ENCODE measurements at places on chromosomes 7 and 10. TPM values are rescaled to one million over a fixed set of nuclear protein-coding genes. Genes with fewer than 3 reads are reported as not detected.

- no peak for DNase-seq
Measured at GRCh38 chr7:25926009-25926408, 226.0 kb upstream of the NFE2L3 start.

- DNase-seq = no peak
Measured at GRCh38 chr10:73991884-73992245, 6.1 kb upstream of the VCL start.

- DNase-seq = peak; percentile 96
Measured at GRCh38 chr10:3886641-3887251, 101.7 kb upstream of the KLF6 start.

GRCh38 chr7:108311446-108312168 lies 144.6 kb downstream of the NRCAM start:
- no peak for DNase-seq

RGR gene
- not detected for total RNA-seq

DNA sequence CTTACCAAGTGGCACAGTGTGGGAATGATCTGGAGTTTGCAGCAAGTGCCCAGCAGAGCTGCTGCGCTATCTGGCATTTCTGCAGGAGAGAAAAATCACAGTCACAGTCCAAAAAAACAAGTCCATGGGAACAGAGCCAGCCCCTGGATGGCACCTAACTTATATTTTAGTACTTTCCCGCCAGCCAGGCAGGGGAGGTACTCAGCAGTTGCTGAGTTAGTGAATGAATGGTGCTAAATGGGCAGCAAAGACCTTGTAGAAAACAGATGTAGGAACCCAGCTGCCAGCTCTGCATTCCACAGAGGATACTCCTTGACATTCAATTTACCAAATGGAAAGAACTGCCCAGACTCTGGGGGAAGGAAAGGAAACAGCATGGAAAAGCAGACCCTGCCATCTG lies 54.5 kb downstream of the GSDME start:
- peak; percentile 41 for DNase-seq

DNA sequence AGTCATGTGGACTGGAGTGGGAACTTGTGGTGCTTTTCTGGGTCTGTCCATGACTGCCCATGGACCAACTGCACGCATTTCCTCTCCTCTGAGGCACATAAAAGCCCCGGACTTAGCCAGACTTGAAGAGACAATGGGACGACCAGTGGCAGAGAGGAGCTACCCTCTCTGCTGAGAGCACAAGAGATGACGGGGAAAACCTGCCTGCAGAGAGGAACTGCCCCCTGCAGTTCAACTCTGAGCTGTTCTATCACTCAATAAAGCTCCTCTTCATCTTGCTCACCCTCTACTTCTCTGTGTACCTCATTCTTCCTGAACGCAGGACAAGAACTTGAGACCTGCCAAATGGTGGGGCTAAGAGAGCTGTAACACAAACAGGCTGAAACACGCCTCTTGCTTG lies 184.5 kb downstream of the ZNF438 start:
- DNase-seq = no peak

CRTAC1 gene
- not detected for total RNA-seq

- no peak for DNase-seq
Measured at GRCh38 chr10:63585041-63585440, 63.8 kb downstream of the REEP3 start.

EXOC4 gene
- total RNA-seq = 94.6 TPM

DNA sequence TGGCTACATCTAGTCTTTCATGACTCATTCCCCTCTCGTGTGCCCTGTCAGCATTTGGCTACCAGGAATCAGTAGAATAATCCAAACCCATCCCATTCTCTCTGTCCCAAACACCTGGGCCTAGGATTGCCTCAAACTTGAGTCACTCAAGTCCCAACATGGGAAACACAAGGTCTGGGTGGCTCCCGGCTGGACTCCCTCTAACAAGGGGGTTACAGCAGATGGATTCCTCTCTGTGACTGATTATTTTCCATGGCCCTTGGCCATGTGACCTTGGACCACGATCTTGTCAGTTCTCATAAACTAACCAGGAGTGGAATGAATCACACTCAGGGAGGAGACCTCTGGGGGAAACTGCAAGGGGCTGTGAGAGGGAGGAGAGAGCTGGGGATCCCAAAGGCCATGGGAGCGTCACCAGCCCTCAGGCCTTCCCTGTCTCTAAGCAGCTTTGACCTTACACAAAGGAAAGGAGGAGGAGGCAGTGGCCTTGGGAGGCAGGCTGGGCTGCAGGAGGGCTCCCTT lies 533.1 kb downstream of the KCNMA1 start:
- peak; percentile 97 for DNase-seq

INSIG1 gene
- 26.0 TPM for total RNA-seq

- DNase-seq = no peak
Measured at GRCh38 chr10:97515271-97515978, 16.7 kb downstream of the UBTD1 start.

DNA sequence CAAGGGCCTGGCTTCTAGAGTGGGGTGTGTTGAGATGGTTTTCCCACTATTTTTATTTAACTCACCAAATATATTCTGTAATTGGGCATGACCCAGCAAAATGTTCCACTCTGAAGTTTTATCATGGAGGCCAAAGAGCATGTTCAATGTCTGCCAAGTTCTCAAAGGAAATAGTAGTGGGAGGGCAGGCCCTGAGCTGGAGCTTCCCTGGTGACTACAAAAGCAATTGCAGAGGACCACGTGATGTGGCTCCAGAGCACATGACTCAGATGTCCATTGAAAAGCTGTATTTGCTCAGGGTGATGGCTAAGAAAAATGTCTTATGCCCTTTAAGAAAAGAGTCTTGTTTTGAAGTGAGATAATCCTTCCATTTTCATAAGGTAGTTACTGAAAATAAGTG lies 1024.8 kb downstream of the LRMDA start:
- DNase-seq = no peak

CALU gene
- total RNA-seq = 914 TPM

DNA sequence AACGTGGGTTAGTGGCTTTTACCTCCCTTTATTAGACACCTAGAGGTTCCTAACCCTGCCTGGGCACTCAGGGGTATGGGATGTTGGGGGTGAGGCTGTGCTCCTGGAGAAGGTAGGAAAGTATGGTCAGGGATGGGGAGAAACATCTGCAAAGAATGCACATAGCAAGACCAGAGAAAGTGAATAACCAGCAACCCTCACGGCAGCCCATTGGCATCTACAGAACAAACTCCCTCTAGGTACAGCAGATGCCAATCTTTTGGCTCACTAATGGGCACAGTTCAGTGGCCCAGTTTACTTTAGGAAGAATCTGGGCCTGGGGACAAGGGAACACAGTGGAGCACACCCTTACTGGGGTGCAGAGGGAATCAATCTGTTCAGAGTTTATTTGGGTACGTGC lies 143.9 kb downstream of the JAZF1 start:
- DNase-seq = no peak

CTNNA3 gene
- total RNA-seq = 0.83 TPM

- peak; percentile 97 for DNase-seq
Measured at GRCh38 chr7:20220921-20221547, 3.9 kb upstream of the MACC1 start.

- DNase-seq = no peak
Measured at GRCh38 chr7:135341049-135341448, 107.4 kb downstream of the STRA8 start.

- DNase-seq = peak; percentile 75
Measured at GRCh38 chr10:63115732-63116383, 17.3 kb upstream of the NRBF2 start.

TCAF2 gene
- 3.3 TPM for total RNA-seq

DNA sequence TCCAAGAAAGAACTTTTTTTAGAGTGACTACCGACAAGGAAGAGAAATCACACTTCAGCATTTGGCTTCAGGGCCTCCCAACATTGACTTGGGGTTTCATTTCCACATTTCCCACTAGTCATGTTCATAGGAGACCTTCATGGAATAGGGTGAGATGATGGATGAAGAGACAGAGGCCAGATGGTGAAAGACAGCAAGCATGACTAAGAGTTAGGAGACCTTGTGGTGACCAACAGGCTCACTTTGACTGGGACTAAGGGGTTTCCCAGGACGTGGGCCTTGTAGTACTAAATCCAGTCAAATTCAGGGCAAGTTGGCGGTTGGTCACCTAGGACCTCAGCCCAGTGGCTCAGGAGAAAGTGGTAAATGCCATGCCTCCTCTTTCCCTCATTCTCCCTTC lies 3.0 kb upstream of the GIMAP5 start:
- DNase-seq = no peak

GRCh38 chr7:71829515-71829914 lies 582.6 kb downstream of the CALN1 start:
- no peak for DNase-seq

SLC26A3 gene
- total RNA-seq = not detected

GRCh38 chr7:28554802-28555471 lies 142.6 kb downstream of the CREB5 start:
- DNase-seq = no peak

RPP38 gene
- total RNA-seq = 12.4 TPM

- no peak for DNase-seq
Measured at GRCh38 chr7:156472267-156472666, 168.3 kb upstream of the RNF32 start.

DNA sequence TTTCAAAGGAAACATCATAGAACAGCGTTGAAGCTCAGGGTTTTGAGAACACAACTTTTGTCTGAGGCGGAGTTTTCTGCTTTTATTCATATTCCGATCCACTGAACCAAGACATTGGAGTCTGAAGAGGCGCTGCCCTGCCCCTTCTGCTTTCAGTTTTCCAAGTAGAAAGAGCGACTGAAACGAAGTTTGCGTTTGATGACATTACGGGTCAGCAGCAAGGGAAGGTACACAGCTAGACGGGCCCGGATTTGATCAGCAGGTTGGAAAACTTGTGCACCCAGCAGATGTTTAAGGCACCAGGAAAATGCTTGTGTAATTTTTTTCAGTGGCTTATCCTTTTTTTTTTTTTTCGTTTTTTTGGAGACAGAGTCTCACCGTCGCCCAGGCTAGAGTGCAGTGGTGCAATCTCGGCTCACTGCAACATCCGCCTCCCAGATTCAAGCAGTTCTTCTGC lies 720 bp downstream of the SUN1 start:
- no peak for DNase-seq

TMEM270 gene
- total RNA-seq = not detected

DNA sequence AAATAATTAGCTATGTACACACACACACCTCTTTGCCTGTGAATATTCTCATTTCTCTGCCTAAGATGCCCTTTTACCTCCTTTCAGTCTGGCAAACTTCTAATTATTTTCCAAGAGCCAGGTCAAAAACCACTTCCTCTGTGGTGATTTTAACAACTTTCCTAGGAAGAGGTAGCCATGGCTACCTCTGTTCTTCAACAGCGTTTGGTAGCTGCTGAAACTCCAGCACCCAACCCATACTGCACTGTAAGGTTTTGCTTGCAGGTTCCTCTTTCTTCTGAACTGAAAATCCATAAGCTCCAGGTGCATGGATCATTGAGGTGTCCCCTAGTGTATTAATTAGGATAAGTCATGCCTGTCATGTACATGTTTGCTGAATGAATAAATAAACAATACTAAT lies 25.6 kb downstream of the NRCAM start:
- no peak for DNase-seq

DNA sequence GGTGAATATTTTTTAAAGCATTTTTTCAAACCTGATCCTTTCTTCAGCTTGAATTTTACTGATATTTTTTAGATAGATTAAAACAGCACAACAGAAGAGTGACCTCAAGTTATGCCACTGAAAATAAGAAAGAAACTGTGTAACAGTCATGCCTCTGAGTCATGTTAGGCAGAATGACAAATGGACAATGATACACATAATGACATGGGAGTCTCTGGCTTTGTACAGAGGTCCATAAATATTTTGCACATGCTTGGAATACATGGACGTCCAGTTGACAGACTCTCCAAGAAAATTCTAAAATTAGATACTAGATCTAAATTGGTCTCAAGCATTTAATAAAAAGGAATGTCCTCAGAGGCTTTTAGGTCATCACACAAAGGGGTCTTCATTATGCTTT lies 21.9 kb upstream of the SEMA3A start:
- DNase-seq = peak; percentile 64

DNA sequence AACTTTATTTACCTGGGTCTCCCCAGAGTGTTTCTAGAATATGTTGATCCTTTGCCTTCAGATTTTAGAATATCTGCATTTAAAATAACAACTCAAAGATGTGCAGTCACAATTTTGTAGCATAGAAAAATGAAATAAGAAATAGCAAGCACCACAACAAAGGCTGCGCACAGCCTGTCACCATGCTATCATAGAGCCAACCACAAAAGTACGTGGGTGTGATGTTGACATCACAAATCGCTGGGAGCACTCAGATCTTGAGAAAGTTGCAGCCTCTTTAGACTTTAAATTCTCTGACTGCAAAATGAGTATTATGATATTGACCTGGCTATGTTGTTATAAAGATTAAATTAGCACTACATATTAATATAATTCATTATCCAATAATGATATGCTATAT lies 177.9 kb downstream of the TNS3 start:
- DNase-seq = peak; percentile 53

DNA sequence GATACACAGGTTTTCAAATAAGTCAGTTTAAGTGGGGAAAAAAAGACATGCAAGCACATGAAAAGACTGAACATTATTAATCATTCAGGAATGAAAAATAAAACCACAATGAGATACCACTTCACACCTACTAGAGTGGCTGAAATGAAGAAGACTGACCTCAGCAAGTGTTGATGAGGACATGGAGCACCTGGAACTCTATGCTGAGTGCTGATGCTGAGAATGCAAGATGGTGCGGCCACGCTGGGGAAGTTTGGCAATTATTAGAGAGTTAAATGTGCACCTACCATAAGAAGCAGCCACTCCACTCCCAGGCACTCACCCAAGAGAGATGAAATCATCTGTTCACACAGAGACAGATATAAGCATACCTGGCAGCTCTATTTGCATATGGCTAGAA lies 32.9 kb upstream of the ELFN1 start:
- DNase-seq = no peak

DNA sequence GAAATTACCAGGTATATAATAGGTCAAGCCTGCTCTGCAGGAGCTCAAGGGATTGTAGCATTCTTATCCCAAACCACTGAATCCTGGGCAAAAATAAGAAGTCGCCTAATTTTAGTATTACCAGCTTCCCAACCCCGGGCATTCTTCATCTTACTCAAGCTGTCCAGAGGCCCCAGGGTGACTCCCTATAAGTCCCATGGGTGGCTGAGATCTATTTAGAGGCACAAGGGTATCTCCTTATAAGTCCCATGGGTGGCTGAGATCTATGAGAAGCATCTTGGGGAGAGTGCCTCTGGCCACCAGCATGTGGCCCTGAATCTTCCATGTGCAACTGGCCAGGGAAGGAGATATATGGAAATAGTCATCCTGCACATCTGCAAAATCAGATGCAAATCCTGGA lies 38.9 kb downstream of the PRSS2 start:
- no peak for DNase-seq

- DNase-seq = no peak
Measured at GRCh38 chr7:3082386-3082785, 38.7 kb upstream of the CARD11 start.
